ENCODE measurements at places on chromosomes 1 and 21. TPM values are rescaled to one million over a fixed set of nuclear protein-coding genes. Genes with fewer than 3 reads are reported as not detected.

The HIPK1 gene
- total RNA-seq: 36.0 TPM

The FCRL1 gene
- 109 TPM for total RNA-seq

The ADAMTSL4 gene
- not detected for total RNA-seq

The MX2 gene
- total RNA-seq: 31.0 TPM

The SRM gene
- total RNA-seq: 54.0 TPM

DNA sequence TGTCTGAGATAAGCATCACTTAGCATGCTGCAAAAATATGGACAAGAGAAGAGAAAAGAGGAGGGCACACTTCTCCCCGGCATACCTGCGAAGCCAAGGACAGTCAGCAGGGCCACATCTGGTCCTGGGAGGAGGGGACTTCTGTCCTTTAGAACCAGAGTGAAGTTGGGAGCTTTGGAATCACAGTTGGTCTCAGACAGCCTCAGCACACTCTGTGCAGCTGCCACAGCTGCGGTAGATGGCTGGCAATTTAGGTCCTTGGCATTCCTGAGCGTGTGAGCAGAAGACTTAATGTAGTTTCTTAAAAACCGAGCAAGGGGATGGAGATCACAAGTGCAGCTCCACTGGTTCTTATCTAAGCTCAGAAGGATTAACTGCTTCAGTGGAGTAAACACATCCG, 32.3 kb downstream of the LRRC53 start:
- no peak overlapping the region for H3K4me3 ChIP-seq
- H3K36me3 ChIP-seq: no peaks in the 10 kb centered on the region
- no peak overlapping the region for H3K27ac ChIP-seq
- H3K4me1 ChIP-seq: no peaks in the 10 kb centered on the region
- no peak for DNase-seq

DNA sequence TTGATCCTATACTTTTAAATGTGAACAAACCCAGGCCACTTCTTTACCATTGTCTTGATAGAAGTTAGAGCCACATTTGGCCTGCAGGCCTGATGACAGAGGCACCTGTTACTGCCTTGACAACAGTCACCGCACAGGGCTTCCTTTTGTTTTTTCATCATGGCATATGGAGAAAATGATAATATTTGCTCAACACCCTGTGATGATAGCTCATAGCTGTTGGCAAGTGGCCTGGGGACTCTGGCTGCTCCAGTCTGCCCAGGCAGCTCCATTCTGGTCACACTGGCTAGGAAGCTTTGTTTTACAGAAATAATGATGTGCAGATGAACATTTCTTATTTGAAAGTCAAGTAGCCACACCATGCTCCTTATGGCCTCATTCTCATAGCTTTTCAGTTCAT, 89.6 kb upstream of the GPR88 start:
- peaks cover 8% of the 10 kb centered on the region for H3K4me1 ChIP-seq
- H3K27ac ChIP-seq: no peak overlapping the region
- no peak for DNase-seq
- H3K36me3 ChIP-seq: peaks cover 6% of the 10 kb centered on the region

DNA sequence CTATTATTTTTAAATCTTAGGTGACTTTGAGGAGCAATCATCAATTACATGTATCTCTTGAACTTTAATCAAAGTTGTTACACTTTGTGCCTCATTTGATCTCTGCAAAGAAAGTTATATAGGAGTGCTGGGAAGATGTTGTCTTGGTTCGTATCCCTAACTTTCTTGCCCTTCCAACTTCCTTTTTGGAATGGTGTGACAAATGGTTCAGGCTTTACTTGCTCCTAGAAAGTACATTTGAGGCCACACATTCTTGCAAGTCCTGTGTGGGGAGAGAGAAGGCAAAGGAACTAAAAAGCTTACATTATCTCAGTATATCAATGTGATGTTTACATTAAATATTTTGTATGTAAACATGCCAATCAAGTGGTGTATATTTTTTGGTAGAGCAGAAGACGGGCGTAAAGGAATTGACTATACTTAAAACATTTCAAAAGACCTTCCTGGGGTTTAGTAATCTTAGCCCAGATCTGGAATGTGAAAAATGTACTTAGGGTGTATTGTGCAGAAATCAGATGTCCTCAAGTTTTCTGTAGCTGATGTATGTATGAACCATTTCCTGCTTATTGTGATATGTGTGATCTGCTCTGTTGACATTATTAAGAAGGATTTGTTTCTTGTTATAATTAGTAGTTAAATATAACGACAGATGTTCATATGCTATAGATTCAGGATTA, 59.2 kb downstream of the USP25 start:
- H3K27ac ChIP-seq: no peak overlapping the region
- no peak for DNase-seq
- H3K4me3 ChIP-seq: no peak overlapping the region
- peaks cover 8% of the 10 kb centered on the region for H3K36me3 ChIP-seq

DNA sequence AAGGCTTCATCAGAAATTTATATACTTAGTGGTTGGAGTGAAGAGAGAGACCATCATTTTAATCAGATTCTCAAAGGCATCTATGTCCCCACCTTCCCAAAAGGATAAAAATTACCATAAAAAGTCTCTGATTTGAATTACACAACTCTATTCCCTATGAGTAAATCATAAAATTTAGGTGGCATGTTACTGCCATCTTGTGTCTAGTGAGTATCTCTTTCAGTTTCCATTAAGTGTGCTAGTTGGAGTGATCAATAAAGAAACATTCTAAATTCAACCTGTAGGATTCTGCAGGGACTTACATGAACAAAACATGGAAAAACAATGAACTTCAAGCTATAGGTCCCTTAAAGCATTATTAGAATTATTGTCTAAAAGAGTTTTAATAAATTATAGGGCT, 655.4 kb downstream of the LTN1 start:
- H3K36me3 ChIP-seq: no peaks in the 10 kb centered on the region
- DNase-seq: peak; percentile 68
- H3K27me3 ChIP-seq: no peaks in the 10 kb centered on the region
- no peak overlapping the region for H3K27ac ChIP-seq
- peaks cover 49% of the 10 kb centered on the region for H3K4me1 ChIP-seq
- no peak overlapping the region for H3K4me3 ChIP-seq

DNA sequence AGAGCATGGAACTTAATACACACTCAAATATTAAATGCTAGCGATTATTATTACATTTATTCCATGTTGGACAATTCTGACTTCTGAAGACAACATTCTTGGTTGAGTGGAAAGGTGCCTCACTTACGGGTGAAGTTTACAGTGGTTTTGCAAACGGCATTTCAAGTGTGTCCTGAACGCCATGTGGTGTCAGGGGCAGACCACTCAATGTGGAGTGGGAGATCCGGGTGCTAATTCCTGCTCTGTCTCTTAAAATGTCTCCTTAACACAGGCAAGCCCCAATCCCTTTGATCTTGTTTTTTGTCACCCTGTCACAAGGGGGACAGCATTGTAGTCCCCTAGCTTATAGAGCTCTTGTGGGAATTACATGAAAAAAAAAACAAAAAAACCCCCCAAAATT, 5.6 kb upstream of the TDRD10 start:
- no peak for DNase-seq
- peaks cover 27% of the 10 kb centered on the region for H3K4me1 ChIP-seq
- no peak overlapping the region for H3K27ac ChIP-seq
- H3K36me3 ChIP-seq: no peaks in the 10 kb centered on the region
- H3K27me3 ChIP-seq: peaks cover 3% of the 10 kb centered on the region

DNA sequence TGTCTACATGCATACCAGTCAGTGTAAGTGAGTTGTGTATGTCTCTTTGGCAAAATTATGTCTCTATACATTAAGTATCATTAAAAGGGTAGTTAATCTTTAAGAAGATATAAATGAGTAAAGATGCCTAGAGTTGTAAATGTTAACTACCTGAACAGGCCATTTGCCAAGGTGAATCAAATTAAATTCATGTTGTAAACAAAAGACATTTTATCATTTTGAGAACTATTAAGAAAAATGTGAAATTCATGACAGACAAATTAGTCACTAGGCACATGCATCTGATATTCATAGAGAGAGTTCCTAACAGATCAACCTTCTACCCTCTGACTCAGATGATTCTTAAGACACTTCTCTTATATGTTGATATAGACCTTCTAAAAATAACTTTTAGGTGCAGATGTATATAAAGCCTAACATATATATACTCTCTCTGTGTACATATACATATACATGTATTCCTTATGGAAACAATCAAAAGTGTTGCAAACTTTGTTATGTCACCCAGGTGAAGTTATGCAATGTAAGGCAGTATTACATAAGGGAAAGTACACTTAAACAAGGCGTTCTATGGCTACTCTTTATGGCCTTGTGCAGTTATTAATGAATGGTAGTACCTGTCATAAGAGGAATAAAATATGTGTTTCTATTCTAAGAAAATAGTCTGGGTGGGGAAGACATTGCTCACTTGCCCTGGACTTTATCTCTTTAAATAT, at the start of gene TMPRSS15:
Gene TMPRSS15, minus strand, starts transcription at position 51 of the 716 bp plus-strand sequence. CDS start 163 bp downstream, outside the sequence.
- no peak for DNase-seq
- H3K27me3 ChIP-seq: no peaks in the 10 kb centered on the region
- no peak within 1 kb of the TSS for H3K27ac ChIP-seq
- no peak within 1 kb of the TSS for H3K4me3 ChIP-seq
- no peaks in the 10 kb centered on the region for H3K4me1 ChIP-seq
- H3K36me3 ChIP-seq: no peaks in the 10 kb centered on the region

DNA sequence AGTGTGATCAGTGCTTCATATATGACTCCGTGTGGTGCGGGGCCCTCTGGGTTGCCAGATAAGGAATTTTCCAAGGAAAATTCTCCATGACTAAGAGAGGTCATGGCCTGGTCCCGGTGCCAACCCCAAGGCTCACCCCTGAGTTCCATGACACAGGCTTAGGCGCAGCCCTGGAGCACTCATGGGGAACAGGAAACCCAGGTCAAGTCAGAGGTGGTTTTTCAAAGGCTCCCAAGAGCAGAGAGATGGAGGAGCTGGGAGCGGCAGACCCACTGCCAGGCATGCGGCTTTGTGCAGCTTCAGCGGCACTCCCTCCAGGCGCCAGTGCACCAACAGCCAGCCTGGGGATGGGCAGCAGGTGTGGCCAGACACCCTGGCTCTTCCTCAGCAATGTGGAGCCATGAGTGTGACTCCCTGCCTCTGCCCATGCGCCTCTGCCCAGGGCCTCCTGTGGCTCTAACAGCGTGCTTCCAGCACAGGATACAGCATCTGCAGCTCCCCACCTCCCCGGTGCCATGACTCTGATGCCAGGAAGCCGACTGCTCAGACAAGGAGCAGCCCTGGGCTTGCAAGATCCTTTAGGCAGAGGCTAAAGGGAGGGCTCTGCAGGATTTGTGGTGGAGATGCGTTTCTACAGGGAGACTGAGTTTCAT, 47.3 kb downstream of the GPR161 start:
- no peaks in the 10 kb centered on the region for H3K27me3 ChIP-seq
- H3K27ac ChIP-seq: no peak overlapping the region
- H3K4me1 ChIP-seq: no peaks in the 10 kb centered on the region
- DNase-seq: no peak
- no peaks in the 10 kb centered on the region for H3K36me3 ChIP-seq
- no peak overlapping the region for H3K4me3 ChIP-seq

DNA sequence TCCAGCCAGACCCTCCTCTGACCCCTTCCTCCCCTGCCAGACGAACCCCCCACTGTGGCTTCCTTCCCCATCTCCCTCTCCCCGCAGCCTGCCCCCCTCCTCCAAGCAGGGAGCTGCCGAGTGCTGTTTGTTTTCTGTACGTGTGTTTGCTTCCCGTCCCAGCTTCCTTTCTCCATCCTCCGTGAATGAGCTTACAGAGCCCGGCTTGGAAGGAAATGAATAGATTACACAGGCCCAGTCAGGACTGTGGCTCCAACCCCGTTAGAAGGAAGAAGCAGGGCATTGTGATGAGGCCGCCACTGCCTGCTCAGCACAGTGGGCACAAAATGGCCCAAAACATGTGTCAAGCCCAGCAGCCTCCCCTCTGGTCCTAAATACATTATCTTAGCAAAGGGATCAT, 123.2 kb downstream of the IGSF21 start:
- no peaks in the 10 kb centered on the region for H3K27me3 ChIP-seq
- H3K4me3 ChIP-seq: no peak overlapping the region
- no peak overlapping the region for H3K27ac ChIP-seq

DNA sequence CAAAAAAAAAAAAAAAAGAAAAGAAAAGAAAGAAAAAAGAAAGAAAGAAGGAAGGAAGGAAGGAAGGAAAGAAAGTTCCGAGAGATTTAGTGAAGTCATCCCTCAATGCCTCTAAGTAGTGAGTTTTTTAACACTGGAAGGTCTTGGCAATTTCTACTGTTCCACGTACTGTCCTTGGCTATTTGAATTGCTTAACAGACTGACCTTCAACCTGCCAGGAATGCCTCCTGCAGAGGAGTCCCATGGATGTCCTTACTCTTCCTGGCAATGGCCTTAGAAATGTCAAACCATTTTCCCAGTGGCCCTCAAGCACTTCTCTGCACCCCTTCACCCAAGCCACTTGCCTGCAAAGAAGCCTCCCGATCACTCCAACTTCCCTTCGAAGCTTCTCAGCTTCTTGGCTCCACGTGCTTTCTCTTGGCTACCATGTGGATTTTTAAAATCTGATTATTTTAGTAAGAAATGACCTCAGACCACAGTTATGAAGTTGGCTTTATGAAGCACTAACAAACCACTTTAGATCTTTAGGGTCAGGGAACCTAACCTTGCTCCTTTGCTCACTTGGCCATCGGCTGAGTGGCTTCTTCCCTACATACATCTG, 43.7 kb upstream of the ABCG1 start:
- H3K4me3 ChIP-seq: no peak overlapping the region
- H3K27me3 ChIP-seq: no peaks in the 10 kb centered on the region
- no peaks in the 10 kb centered on the region for H3K36me3 ChIP-seq
- no peak for DNase-seq
- no peak overlapping the region for H3K27ac ChIP-seq
